Stimulated activated CD4-positive, alpha-beta T cell treated with anti-CD3 and anti-CD28 coated beads, Interleukin-12 subunit alpha, Interleukin-12 subunit beta, amount 100 ng/mL, for 24 hours (primary cell): ENCODE measurements at places on chromosomes 4 and X.

- DNase-seq: no peak
Measured at GRCh38 chr4:116515959-116516358, 569.4 kb downstream of the TRAM1L1 start.

- no peak for DNase-seq
Measured at GRCh38 chrX:13659063-13659462, 6.1 kb downstream of the TCEANC start.

DNA sequence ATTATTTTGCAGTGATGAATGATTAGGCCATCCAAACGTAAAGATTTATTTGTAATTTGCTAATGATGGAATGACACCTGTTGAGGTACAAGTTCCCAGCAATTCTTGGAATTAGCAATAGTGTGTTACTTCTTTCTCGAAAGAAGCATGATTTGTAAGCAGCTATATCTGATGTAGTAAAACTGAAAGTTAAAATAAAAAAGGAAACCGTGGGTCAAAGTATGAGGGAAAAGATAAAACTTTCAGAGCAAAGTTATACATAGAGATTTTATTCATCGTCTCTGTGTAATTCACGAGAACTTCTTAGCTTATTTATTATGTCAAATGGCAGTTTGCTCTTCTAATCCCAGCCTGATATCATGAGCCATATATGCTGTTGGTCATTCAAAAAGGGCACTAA is 59.0 kb downstream of the NFKB1 start:
- DNase-seq: no peak

DNA sequence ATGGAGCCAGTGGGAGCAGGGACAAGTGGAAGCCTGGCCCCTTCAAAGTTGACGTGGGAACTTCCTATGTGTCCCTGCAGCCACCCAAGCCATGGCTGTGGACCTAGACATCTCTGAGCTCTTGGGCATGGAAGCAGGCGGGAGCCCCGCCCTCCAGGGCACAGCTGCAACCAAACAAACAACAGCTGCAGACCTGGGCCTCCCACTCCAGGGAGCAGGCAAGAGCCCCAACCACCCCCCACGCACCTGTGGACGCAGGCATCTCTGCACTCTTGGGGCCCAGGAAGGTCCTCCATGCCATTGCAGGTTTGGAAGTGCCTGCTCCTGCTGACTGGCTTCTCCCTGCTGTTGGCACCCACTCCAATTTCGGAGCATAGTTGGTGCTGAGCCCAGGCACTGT is 118.6 kb downstream of the ZMAT1 start:
- no peak for DNase-seq
